CD4-positive, alpha-beta T cell treated with Interleukin-6 at 100 ng/mL for 8 hours (primary cell): ENCODE measurements at places on chromosomes 16 and 17.

DNA sequence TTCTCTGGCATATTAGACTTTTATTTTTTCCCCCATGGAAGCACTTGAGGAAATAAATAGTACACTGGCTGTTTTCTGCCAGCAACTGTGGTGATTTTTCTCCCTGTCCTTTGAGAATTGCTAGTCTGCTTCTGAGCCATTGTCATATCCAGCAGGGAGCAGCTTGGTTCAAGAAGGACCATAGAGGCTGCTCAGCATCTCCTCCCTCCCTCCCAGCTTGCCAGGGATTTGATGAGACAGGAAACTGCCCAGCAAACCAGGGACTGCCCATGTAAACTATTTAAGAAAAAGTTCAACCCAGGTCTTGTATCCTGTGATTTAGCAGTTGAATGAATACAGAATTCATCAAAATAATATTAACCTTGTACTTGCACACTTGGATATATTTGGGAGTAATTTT, 39.5 kb downstream of the CYB5B start:
- DNase-seq = no peak

DNA sequence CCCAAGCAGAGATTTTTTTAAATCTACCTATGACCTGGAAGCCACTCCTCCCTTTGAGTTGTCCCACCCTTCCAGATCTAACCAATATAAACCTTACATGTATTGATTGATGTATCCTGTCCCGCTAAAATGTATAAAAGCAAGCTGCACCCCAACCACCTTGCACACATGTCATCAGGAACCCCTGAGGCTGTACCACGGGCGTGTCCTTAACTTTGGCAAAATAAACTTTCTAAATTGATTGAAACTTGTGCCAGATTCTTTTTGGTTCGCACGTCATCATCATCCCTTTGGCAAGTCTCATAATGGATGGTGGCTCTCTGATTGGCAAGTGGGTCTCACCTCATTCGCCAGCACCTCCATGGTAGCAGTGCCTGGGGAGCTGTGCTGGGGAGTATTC, 60.2 kb downstream of the CNGB1 start:
- no peak for DNase-seq

DNA sequence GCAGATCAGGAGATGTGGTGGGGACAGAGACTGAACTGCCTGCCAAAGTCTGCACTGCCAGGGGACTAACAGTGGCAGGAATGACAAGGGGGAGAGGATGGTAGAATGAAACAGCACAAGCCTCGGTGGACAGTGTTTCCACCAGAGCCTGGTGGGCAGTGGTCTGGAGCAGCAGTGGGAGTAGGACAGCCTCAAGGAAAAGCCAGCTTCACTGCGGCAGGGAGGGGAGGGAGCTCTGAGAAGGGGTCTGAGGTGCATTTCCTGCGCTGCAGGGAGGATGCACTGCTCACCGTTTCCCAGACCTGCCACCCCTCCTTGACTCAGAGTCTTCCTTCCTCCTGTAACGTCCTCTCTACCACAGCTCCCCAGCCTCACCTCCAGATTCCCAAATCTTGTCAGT, 33.8 kb downstream of the MARCHF10 start:
- no peak for DNase-seq

DNA sequence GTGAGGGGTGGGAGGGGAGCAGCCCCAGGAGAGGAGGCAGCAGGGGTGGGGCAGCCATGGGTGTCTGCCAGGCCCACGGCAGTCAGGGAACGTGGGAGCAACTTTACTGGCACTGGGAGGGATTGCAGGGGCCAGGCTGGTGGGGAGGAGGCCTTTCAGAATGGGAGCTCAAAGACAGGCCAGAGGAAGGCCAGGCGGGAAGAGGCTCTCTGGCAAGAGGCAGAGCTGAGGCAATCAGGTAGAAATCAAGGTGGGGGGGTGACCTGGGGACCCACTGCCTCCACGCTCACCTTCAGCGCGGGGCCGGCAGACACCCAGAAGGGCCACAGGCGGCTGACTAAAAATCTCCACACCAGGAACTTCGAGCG, 11.9 kb upstream of the GSE1 start:
- no peak for DNase-seq

GRCh38 chr17:73030995-73031394, 61.5 kb downstream of the SLC39A11 start:
- DNase-seq = no peak

DNA sequence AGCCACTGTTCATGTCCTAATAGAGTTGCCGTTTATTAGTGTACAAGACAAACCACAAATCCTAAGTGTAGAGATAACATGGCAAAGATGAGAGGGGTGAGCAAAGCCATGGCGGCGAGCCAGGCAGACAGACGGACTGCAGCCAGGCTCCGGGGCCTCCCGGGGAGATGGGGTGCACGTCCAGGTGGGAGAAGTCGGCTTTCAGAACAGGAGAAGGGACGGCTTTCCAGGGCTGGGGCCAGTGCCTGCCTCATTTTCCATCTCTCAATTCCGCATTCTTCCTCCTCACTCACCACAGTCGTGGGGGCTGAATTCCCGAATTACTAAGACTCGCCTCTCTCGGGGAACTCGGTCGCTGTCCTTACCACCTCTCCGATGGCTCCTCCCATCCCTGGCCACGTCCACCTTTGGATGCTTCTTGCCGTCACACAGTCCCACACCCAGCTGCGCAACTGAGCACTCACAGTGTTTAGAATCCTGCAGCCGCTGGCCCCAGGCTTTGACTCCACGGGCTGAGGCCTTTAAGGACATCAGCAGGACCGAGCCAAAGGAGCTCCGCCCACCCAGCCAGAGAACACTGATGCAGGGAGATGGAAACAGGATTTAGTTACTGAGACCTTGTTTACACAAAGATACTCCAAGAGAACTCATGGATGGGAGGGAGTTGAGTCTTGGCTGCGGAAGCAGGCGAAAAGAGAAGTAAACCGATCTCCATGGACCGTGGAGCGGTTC, 59.7 kb downstream of the RNF112 start:
- DNase-seq = no peak

GRCh38 chr17:81189016-81189415, 23.0 kb upstream of the AATK start:
- DNase-seq = no peak

DNA sequence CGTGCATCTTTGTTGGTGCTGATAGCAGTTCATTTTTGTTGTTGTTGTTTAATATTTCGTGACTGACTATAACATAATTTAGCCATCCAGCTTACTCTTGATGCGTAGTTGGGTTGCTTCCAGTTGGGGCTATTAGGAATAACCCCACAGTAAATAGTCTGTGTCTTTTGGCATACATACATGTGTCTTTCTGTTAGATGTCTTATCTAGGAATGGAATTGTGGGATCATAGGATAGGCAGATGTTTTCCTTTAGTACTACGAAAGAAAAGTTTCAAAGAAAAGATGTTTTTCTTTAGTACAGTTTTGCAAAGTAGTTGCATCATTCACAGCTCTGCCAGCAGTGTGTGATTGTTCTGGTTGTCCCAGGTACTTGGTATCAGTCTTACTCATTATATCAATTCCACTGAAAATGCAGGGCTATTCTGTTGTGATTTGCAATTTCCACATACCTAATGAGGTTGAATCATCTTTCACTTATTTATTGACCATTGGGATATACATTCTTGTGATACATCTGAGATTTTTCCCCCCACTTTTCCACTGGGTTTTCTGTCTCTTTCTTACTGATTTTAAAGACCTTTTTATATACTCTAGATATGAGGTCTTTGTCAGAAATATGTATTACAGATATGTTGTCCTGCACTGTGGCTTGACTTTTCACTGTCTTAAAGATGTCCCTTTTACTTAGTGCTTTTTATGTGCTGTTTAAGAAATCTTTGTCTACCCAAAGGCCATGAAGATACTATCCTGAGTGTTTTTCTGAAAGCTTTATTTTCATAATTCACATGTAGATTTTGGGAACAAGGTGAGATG, 173.3 kb downstream of the MRTFB start:
- DNase-seq = no peak

GRCh38 chr17:34673995-34674890, 94.9 kb downstream of the TMEM132E start:
- no peak for DNase-seq

DNA sequence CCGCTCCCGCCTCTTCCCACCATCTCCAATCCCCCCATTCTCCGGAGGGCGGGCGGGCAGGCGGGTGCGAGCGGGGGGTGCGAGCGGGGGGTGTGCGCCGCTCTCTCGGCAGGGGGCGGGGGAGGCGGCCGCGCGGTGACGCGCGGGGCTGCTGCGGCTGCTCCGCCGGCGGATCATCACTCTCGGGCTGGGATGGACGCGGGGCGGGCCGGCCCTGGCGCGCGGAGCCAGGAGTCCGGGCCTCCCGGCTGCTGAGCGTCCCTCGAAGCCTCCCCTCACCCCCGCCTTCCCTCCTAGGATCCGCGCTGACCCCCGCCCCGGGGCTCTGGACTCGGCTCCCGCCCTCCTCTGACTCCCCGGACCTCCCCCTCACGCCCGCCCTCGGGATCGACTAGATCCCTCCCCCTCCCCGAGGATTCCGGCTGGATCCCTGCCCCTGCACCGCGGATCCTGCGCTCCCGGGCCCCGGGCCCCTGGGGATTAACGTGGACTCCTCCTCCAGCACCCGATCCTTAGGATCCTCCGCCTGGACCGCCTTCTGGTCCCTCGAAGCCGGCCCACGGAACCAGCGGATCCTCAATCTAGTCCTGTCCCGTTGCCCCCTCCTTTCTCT, 946 bp upstream of the TMEM256 start:
- peak; percentile 59 for DNase-seq

DNA sequence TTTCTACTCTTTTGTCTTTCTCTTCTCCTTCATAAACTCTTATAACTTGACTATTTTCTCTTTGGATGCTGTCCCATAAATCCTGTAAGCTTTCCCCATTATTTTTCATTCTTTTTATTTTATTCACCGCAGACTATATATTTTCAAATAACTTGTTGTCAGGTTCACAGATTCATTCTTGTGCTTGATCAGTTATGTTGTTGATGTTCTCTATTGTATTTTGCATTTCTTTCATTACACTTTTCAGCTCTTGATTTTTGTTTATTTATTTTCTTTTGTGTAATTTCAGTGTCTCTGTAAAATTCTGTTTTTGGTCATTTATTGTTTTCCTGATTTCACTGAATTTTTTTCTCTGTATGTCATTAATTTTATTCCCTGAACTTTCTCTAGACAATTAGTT, 49.2 kb downstream of the EFCAB13 start:
- DNase-seq = no peak

GRCh38 chr17:29573558-29573869, 5.0 kb downstream of the TP53I13 start:
- DNase-seq = no peak

DNA sequence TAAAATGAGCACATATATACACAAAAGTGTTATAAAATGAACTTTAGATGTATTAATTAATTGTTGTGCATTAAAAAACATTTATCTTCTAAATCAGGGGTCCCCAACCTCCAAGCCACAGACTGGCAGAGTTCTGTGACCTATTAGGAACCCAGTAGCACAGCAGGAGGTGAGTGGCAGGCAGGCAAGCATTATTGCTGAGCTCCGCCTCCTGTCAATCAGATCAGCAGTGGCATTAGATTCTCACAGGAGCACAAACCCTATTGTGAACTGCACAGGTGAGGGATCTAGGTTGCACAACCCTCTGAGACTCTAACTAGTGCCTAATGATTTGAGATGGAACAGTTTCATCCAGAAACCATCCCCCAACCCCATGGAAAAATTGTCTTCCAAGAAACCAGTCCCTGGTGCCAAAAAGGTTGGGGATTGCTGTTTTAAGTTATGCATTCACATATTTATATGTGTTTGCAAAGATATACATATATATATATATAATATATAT, 583.7 kb downstream of the KCNJ2 start:
- no peak for DNase-seq

DNA sequence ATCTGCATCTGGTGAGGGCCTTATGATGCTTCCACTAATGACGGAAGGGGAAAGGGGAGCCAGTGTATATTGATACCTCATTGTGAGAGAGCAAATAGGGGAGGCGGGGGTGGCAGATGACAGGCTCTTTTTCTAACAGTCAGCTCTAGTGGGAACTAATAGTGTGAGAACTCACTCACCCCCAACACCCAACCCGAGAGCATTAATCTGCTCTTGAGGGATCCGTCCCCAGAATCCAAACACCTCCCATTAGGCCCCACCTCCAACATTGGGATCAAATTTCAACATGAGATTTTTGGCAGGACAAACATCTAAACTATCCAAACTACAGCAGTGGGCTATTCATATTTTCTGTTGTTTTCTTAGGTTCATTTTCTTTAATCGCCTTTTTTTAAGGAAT, 54.4 kb downstream of the BPTF start:
- no peak for DNase-seq

GRCh38 chr17:73340093-73340596, 28.3 kb upstream of the CDC42EP4 start:
- no peak for DNase-seq

DNA sequence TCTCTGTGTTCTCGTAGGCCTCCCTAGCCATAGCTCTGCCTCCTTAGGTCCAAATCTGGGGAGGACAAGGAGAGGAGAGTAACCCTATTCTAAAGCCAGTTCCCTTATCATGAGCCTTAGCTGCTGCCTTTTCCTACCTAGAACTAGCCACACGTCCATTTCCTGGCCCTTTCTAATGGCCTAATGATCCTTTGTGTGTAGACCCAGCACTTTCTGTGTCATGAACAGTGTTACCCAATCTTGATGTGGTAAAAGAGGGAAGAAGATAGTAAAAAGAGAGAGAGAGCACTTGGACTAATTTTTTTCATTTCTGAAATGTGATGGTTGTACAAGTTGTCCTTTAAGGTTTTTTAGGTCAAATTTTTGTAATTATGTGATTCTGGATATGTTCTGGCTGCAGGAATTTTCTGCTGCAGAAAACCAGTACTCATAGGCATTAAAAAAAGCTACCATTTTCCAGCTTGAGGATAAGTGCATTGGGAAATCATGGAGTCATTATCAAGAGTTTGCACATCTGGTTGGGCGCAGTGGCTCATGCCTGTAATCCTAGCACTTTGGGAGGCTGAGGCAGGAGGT, 18.2 kb downstream of the CASC3 start:
- no peak for DNase-seq

GRCh38 chr16:4159726-4160125, 43.5 kb upstream of the ADCY9 start:
- DNase-seq = no peak

DNA sequence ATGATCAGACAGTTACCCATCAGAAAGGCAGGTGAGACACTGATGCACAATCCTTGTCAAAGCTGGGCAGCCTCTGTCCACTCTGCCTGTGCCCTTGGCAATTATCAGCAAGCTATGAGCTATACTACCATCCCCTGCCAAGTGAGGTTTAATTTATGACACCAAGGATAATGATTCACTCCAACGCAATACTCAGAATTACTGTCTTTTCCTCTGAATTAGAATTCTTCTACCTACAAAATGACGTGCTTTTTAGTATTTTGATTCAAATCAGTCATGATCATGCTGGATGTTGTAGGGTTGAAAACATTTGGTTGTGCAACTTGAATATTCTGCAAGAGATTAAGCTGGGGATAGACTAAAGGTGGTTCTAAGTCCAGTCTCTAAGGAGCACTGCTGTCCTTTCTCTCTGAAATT, 116.8 kb upstream of the SOX9 start:
- DNase-seq = no peak

DNA sequence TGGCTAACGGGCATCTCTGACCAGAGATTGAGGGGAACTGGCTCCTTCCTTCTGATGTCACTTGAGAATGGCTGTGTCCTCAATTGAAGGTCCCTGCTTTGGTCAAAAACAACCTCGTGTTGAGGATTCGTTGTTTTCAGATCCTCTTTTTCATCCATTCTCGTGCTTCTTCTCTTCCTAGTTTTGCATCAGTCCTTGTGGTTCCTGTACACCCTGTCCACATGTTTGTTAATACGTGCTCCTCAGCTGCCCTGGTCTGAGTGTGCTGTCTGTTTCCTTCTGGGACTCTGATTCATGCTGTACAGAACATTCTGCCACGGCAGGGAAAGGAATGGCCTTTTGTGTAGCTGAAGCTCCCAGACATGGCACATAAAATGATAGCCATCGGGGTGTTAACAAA, 863.2 kb upstream of the GOT2 start:
- DNase-seq = no peak
